ENCODE measurements at places on chromosomes 2 and 18.

GRCh38 chr2:150464270-150464669 is 23.2 kb downstream of the RND3 start:
- no peak for DNase-seq

DNA sequence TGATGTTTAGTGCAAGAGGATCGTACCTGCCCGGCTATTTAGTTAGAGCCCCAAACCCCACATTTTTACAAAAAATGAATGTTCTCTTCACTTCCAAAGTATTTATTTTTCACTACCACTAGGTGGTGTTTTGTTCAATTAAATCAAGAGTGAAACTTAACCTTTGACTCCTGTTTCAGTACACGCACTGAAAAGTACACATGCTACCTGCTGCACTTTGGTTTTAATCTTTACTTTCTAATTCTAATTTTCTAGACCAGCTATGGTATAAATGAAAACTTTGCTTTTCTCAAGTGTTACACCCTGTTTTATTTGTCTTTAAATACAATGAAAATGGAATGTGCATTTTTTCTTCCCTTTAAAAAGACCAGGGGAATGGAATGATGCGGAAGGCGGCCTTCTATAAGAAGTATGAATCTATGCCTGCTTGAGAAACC is 31.4 kb upstream of the CHN1 start:
- DNase-seq, result no peak

DNA sequence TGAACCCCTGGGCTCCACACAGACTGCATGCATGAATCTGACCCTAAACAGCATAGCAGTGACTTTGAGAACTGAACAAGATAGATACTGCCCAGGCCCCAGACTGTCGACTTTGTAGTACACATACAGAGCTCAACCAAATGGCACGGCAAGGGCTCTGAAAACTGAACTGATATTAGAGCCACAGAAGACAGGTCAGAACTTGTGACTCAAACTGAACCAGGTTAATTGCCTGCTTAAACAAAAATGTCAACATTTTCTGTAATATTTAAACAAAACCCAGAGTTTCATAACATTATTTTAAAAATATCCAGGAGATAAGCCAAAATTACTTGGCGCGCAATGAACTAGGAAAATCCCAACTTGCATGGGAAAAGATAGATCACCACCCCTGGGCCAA is 260.3 kb downstream of the TPGS2 start:
- DNase-seq, result no peak

GRCh38 chr2:187842978-187843847 is 289.0 kb upstream of the TFPI start:
- no peak for DNase-seq

DNA sequence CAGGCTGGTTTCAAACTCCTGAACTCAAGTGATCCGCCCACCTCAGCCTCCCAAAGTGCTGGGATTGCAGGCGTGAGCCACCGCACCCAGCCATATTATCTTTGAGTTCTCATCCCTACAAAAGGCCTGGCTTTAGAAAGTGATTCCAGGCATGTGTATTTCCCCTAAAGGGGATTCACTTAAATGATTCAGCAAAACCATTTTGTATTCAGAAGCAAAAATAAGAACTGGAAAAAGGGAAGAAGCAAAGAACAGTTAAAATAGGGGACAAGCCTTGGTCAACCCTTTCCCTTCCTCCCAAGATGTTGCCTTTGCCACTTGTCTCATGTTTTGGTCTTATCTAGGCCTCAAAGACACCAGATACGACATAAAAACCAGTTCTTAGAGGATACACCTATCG is 10.5 kb downstream of the TM4SF20 start:
- no peak for DNase-seq

DNA sequence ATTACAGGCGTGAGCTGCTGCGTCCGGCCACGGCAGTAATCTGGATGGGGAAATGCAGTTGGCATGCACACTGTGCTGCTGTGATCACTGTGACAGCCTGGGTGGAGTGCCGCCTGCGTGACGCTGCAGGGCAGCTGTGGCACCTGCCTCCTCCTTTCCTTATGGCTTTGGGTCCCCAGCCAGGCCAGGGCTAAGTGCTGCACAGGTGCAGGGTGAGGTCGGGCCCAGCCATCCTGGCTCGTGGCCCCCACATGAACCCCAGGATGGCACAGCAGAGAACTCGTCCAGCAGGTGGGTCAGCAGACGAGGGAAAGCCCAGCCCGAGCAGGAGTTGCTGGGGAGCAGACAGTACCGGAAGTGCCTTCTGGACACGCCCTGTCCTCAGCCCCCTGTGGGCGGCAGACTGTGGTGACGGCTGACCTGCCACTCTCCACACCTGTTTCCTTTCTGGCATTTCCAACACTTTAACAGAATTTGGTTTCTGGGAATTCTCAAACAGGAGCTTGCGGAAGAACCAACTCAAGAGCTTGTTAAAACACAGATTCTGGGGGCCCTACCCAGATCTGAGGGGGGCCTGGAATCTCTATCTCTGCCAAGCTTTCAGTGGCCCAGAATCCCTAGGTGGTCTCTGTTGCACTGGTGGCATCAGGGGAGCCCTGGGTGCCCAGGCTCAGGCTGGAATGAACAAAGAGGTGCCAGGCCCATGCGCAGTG is 16.9 kb downstream of the HS1BP3 start:
- DNase-seq, result no peak

DNA sequence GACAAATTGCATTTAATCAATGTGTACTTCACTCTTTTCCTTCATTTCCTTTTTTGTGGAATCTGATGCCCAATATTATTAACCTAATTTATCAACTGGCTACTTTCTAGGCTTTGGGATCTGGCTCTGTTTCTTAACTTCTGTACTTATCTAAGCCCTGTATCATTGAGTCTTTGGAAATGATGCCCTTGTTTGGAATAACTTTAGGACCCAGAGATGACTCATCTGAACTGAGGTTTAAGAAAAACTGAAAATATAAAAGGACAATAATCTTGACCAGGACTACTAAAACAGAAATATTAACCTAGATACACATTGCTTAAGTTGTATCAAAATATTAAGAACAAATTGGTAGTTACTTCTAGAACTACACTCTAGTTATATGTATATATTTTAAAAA is 600.8 kb downstream of the CPS1 start:
- no peak for DNase-seq

DNA sequence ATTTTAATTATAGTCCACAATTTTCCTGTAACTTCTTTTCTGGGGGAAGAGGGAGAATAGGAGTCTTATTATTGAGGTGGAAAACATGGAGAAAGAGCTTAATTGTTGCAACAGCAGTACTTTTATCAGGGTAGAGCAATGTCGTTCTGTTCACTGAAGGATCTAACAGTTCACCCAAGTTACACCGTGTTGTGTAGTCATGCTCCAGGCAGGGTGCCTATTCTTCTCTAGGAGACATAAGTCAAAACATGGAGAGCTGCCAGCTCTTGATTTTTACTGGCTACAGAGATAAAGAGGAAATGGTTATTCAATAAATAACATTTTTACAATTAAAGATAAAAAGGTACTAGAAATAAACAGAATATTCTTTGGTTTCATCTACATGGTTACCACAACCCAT is 594.3 kb upstream of the NETO1 start:
- no peak for DNase-seq

- DNase-seq, result no peak
Measured at GRCh38 chr2:214713080-214713830, 96.2 kb downstream of the BARD1 start.

GRCh38 chr18:42025491-42025890 is 70.5 kb downstream of the PIK3C3 start:
- no peak for DNase-seq

- DNase-seq, result no peak
Measured at GRCh38 chr2:108786008-108786353, 590 bp upstream of the CCDC138 start.

DNA sequence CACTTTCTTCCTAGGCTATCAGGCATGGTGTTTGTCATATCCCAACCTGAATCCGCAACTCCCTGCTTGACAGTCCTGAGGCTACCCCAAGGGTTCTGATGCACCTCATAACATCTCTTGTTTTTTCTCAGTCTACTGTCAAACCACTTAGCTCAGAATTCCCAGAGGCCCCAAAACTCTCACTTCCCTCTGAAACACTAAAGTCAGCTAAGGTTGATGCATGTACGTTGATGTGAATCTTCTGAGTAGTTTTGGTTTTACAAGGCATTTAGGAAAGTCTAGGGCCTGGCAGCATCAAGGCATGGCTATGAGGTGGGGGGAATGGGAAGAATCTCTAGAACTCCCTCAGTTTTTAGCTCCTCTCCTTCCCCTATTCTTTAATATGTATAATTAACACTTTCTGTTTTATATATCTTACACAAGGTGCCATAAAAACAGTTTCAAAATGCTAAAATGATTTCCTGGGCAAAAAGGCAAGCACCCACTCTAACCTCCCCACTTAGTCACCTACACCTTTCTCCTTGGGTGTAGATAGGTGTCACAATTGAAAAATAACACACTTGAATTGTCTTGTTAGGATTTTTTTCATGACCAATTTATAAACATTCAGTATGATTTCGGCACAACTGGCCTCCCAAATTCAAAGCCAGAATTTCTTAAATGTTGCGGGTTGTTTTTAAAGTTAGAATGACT is 71.4 kb upstream of the TANK start:
- DNase-seq, result no peak

- DNase-seq, result no peak
Measured at GRCh38 chr2:60498127-60498815, 55.2 kb downstream of the BCL11A start.

DNA sequence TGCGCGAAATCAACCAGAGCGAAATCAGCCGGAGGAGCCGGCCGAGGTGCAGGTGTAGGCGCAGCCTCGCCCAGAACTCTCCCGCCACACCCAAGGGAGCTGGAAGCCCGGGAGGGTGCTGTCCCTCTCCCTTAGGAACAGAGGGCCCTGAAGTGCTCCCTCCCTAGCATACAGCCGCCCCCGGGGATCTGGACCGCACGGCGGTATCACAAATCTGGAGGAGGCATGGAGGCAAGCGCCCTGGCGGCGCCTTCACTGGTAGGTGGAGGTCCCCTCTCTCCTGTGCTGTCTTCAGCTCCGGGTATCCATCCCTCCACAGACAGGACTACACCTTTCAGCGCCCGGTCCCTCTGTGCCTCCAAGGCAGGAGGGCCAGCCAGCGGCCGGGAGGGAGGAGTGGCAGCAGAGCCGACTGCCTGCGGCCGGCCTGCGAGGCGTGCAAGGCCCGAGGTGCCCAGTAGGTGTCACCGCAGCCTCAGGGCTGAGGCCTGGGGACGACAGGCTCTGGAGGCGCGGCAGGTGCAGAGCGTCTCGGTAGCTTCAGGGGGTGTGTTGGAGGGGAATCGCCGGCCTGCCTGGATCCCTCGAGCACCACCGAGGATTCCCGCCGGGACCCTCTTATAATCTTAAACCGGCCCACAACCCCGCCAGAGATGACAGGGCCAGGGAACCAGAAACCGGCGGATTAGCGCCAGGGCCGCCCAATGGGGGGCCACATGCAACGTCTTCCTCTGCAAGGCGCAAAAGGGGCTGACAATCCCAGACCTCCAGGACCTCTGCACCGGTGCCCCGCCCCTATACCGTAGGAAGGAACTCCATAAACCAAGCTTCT is 2.8 kb downstream of the IHH start:
- peak; percentile 69 for DNase-seq

DNA sequence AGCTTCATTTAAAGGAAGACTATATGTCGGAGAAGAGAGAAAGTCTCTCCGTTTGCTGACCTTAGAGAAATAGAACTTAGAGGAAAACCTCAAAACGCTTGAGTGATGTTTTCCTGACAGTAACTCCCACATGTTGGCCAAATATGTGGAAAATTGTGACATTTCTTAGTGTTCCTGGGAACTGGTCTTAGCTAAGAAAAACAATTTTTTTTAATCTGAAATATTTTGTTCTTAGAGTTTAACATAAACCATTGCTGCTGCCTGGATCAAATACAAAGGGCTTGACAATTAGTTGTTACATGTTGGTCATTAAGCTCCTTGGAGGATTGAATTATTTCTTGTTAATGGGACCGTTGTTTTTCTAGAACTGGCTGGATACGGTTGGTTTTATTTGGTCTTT is 16.3 kb downstream of the DYNC2LI1 start:
- DNase-seq, result no peak

- DNase-seq, result no peak
Measured at GRCh38 chr2:151326554-151326953, 30.8 kb upstream of the TNFAIP6 start.

GRCh38 chr18:58213440-58213839 is 169.4 kb downstream of the NEDD4L start:
- DNase-seq, result no peak

DNA sequence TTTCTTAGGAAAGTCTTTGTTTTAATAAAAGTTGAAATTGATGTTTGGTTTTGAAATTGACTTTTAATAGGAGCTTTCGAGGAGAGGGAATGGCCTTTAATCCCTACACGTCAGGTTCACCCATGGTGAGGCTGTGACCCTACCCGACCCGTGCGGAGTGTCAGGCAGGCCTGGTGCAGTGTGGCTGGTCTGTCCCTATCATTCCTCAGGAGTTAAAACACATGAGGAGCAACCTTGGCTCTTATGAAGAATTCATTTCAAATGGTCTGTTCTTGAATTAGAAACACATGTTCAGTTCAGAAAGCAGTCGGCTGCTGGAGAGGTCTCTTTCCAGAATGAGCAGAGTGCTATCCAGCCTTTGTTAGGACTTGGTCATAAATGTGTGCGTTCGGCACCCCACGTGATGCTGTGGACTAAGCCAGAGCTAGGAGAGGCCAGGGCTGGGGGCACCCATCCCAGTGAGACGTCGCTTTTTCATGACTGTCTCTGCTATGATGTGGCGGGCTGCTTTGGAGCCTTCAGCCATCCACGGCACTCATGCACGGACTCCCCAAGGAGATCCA is 54.7 kb downstream of the EMILIN2 start:
- DNase-seq, result peak; percentile 73

GRCh38 chr2:1985571-1985970 is 241.3 kb upstream of the PXDN start:
- DNase-seq, result no peak

DNA sequence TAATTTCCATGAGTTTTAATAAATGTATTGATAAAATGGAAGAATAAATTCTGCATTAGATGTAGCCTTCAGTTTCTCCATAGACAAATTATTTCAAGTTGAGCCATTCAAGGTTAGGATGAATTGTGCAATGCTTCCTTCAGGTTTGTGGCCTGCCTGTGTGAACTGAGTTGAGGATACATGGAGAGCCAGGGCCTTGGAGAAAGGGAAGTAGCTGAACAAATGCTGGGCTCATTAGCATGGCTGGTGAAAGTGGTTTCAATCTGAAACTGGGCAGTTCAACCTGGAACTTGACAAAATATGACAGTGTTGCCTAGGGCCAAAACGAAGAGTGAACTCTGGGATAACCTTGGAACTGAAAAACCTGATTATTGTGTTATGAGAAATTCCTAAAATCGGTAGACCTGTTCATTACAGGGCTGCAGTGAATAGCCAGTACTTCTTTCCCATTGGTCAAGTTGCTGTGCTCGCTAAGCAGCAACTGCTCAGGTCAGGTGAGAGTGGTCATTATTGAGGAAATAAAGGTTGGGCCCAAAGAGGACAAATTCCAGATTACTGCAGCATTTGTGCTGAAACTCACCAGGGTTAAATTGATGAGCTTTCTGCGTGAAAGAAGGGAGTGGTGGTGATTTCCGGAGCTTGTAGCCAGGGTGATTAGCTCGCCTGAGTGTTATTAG is 12.7 kb downstream of the INPP1 start:
- DNase-seq, result no peak
